ENCODE measurements at places on chromosomes 12 and 14.
A peak's percentile ranks its signal among the peaks of the same experiment; 100 is the strongest.

DNA sequence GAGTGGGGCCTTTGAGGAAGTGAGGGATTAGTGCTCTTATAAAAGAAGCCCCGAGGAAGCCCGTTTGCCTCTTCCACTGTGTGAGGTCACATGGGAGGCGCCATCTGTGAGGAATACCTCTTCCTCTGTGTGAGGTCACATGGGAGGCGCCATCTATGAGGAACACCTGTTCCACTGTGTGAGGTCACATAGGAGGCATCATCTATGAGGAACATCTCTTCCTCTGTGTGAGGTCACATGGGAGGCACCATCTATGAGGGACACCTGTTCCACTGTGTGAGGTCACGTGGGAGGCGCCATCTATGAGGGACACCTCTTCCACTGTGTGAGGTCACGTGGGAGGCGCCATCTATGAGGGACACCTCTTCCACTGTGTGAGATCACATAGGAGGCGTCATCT is 69.7 kb downstream of the SLC24A4 start:
- DNase-seq, result no peak

DNA sequence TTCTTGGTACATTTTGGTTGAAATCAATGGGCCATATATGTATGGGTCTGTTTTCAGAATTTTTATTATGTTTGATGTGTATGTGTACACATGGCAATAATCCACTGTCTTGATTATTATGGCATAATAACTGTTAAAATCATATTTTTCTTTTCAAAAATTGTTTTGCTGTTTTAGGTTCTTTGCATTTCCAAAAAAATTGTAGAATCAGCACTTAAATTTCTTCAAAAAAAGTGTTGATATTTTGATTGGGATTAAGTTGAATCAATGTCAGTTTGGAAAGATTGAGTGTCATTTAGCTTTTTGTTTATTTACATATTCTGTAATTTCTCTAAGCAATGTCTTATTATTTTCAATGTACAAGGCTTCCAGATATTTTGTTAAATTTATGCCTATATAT is 154.1 kb downstream of the SLC5A8 start:
- DNase-seq, result no peak

- no peak for DNase-seq
Observed at GRCh38 chr12:24379433-24379832, 430.0 kb upstream of the SOX5 start.

DNA sequence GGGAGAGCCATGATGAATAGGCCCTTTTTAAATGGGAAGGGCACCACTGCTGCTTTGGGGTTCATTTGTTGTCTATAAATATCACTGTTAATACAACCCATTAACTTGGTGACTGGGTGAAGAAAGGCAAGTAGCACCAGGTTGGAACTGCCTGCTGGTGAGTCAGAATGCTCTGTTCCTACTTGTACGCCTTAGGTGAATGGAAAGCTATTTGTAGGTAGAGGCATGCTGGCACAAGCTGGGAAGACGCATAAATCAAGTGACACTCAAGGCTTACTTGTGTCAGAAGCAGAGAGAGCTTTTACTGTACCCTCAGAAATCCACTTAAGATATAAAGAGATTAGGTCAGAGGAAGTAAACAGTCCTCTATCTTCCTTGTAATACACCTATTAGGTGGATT is 142.5 kb downstream of the TMX1 start:
- DNase-seq, result no peak

GRCh38 chr12:21296751-21297406 is 37.8 kb downstream of the SLCO1A2 start:
- peak; percentile 30 for DNase-seq

DNA sequence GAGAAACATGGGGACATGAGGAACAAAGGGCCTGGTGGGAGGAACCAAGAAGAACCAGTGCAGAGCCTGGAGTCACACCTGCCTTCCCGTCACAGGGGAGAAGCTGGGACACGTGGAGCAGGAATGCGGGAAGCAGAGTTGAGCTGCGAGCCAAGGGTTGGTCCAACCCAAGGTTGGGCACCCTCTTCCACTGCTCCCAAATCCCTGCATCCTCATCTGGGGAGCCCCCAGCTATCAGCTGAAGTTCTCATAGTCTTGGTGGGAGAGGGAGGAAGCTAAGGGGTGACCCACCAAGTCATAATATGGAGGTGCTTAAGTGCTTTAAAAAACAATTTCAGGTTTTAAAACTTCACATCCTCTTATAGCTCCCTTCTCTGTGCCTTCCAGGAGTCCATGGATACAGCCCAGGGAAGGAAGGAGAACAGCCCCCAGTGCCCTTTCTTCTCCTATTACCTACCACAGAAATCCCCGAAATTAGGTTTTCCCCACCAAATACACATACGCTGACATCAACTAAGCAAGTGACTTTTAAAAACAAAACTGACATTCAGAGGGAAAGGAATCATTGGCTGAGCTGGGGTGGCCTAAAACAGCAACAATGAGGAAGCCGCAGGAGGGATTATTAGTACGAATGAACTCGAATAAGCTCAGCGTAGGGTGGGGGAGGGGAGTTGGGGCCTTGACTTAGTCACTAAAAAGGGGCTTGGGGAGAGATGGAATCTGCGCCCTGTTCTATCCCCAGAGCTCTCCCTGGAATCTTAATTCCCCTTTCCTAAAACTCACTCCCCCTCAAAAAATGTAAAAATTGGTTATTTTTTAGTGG is 4.5 kb downstream of the MYL6 start:
- no peak for DNase-seq

DNA sequence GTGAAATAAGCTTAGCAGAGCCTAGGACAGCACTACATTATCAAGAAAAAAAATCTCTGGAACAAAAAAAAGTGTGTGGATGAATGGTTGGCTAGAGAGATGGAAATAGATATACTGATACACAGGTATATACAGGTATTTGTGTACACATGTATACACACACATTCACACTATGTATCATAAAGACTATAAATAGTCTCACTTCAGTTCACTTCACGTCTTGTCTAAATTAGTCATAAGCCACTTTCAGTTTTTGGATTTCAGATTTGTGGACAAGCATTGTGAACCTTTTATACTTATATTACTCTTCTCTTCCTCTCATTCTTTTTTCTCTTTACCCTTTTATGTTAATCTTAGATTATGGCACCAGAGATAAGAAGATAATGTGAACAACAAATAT is 41.8 kb upstream of the SLC6A15 start:
- no peak for DNase-seq

DNA sequence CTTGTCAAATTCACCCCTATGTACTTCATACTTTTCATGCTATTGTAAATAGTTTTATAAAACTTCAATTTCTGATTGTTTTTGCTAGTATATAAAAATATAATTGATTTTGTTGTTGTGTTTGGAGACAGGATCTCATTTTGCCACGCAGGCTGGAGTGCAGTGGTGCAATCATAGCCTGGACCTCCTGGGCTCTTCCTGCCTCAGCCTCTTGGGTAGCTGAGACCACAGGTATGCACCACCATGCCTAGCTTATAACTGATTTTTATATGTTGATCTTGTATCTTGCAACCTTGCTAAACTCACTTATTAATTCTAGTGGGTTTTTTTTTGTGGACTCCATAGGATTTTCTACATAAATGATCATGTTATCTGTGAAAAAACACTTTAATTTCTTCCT is 23.5 kb downstream of the ATP5MC2 start:
- no peak for DNase-seq

- no peak for DNase-seq
Observed at GRCh38 chr12:80778005-80778541, 61.4 kb downstream of the MYF5 start.

GRCh38 chr12:13834241-13834640 is 147.2 kb downstream of the GRIN2B start:
- no peak for DNase-seq

DNA sequence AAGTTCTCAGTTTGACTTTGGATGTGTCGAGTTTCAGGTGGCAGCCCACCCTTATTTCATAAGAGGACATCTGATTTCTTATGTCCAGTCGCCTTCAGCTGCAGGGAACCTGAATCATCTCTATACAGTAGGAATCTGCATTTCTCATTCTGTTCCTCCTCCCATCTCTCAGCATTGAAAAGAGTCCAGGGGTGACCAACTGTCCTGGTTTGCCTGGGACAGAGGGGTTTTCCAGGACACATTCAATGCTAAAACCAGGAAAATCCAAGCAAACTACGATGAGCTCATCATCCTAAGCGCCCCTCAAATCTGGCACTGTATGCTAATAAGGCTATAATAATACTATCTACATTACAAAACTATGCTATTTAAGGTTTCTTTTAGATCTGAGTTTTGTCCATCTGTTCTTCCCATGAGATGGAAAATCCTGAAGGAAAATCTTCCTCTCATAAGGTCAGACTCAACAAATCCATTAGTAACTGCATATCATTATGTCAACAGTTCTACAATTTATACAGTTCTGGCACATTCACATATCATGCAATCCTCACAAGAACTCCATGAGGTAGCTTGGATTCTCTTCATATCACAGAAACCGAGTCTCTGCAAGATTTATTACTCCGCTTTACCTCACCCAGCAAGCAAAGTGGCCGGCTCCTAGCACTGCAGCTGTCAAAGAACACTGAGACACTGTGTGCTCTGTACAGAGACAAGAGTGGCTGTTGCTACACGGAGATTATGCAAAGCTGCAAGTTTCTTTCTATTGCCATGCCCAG is 15.6 kb upstream of the CALM1 start:
- DNase-seq, result no peak

- no peak for DNase-seq
Observed at GRCh38 chr12:114684098-114684869, at the start of gene TBX3. TSS of gene TBX3 (minus strand) at chr12:114684175. CDS start at chr12:114683200, 975 bp downstream.

DNA sequence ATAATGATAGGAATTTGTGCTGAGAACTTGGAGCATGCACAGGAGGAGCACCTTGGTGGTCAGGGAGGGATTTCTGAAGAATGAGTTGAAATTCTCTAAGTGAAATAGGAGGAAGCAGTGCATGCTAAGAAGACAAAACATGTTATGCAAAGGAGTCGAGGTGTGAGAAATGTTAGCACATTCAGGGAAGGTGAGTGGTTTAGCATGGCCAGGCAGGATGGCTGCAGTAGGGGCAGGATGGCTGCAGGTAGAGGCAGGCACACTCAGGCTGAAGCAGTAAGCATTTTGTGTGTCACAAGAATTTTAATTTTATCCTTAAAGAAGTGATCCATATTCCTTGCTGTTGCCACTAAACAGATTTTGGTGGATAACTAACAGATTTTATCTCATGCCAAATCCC is 46.3 kb downstream of the CATSPERB start:
- no peak for DNase-seq

- no peak for DNase-seq
Observed at GRCh38 chr12:62562846-62563245, 96.2 kb downstream of the MON2 start.

GRCh38 chr12:70508178-70508577 is 129.1 kb downstream of the PTPRB start:
- DNase-seq, result no peak

GRCh38 chr14:68577802-68578541 is 214.9 kb downstream of the ZFP36L1 start:
- no peak for DNase-seq

DNA sequence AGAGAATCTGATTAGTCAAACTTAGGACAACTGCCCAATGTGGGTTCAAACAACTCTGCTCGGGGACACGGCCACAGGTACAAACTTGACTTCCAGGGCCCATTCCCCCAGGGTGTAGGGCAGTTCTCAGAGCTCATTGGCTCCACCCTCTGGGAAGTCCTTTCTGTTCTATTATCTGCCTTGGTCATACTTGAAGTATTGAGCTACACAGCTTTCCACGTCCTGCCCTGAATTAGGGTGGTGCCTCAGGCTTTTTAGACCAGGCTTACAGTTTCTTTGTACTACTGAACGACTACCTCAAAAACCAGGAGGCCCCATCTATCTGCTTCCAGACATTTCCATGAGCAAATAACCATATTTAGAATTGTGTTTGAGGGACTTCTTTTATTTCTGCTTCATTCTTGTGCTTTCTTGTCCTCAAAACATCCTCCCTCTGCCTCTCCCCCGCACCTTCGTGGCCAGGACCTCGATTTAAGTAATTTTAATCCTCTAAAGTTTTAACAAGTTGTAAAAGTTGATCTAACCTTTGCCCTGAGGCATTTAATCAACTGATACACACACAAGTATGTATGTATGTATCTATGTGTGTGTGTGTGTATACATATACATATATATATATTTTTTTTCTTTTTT is 281.7 kb upstream of the AMIGO2 start:
- peak; percentile 43 for DNase-seq

- no peak for DNase-seq
Observed at GRCh38 chr12:4112734-4113325, 160.7 kb upstream of the CCND2 start.

- DNase-seq, result no peak
Observed at GRCh38 chr12:65570451-65571130, 253.7 kb upstream of the HMGA2 start.

GRCh38 chr12:129109174-129110001 is 256.1 kb downstream of the GLT1D1 start:
- no peak for DNase-seq

GRCh38 chr14:103526247-103526913 is 2.6 kb upstream of the TRMT61A start:
- no peak for DNase-seq

GRCh38 chr14:73460691-73461127 is 2.4 kb upstream of the NUMB start:
- DNase-seq, result no peak

GRCh38 chr14:39847194-39847593 is 415.0 kb upstream of the FBXO33 start:
- DNase-seq, result no peak

DNA sequence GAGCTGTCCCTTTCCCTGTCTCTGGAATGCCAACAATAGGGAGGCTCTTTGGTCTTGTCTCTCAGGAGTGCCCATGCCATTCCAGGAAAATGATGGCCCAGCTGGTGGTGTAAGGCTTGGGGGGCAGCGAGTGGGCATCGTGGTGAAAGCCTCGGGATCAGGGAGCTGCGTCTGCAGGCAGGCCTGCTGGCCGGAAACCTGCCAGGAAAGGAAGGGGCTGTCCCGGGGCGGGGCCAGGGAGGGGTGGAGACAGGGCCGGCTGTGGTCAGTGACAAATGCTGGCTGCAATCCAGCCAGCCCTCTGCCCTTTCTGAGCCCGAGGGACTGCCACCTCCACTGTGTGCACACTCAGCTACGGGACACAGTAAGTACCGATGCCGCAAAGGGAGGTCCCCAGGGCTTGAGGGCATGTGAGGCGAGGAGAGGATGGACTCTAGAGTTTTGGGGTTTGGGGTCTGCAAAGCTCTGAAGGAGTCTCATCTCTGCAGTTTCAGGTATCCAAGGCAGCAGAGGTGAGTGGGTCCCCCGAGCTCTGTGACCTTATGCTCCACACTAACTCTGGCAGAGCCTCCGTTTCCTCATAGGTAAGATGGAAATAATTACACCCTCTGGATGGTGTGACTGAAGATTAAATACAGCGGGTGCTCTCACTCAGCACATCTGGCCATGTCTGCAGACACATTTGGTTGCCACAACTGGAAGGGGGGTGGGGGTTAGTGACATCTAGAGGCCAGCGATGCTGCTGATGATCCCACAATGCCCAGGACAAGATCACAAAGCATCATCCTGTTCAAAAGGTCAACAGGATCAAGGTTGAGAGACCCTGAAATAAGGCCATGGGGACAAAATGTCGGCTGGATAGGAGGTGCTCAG is at the start of gene SERPINA5:
Gene SERPINA5, plus strand, starts transcription at position 300 of the 873 bp plus-strand sequence. CDS start 5,937 bp downstream, outside the sequence.
- DNase-seq, result no peak

DNA sequence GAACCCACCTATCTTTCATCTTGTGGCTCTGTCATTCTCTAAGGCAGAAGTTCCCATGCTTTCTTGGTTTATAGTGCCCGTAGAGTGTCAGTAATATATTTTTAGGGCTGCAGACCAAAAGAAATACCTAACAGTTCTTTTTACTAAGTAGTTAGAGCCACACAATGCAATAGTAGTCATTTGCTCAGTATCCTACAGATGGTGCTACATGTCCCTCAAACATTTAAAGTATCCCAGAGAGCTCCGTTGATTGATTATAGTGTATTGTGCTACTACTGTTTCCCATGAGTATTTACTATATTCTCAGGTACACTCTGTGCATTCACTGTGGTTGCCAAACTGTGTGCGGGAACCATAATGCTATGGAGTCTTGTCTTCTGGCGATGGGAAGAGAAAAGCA is 4.7 kb upstream of the PLBD1 start:
- no peak for DNase-seq

Measured in CD4-positive, alpha-beta T cell treated with Interleukin-15 for 4 hours (primary cell).